Stimulated activated CD8-positive, alpha-beta memory T cell treated with anti-CD3 and anti-CD28 coated beads, Interleukin-4, amount 100 ng/mL, for 24 hours (primary cell): ENCODE measurements at places on chromosomes 6 and 20.

- no peak for DNase-seq
Measured at GRCh38 chr20:63366390-63367365, 5.5 kb upstream of the CHRNA4 start.

DNA sequence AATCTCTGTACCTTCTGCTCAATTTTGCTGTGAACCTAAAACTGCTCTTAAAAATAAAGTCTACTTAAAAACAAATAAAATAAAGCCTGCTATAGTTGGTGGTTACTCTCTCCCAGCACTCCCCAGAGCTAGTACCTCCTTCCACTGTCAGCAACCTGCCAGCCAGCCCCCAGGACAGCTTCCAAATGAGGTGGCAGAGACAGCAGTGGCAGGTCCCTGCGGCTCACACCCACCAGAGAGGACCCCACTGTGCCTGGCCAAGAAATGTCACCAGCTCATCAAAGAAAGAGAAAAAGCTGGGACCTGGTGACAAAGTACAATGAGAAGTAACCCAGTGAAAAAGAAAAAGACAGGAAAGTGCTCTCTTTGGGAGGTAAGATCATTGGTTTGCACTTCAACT is 15.2 kb downstream of the APMAP start:
- DNase-seq, result no peak

DNA sequence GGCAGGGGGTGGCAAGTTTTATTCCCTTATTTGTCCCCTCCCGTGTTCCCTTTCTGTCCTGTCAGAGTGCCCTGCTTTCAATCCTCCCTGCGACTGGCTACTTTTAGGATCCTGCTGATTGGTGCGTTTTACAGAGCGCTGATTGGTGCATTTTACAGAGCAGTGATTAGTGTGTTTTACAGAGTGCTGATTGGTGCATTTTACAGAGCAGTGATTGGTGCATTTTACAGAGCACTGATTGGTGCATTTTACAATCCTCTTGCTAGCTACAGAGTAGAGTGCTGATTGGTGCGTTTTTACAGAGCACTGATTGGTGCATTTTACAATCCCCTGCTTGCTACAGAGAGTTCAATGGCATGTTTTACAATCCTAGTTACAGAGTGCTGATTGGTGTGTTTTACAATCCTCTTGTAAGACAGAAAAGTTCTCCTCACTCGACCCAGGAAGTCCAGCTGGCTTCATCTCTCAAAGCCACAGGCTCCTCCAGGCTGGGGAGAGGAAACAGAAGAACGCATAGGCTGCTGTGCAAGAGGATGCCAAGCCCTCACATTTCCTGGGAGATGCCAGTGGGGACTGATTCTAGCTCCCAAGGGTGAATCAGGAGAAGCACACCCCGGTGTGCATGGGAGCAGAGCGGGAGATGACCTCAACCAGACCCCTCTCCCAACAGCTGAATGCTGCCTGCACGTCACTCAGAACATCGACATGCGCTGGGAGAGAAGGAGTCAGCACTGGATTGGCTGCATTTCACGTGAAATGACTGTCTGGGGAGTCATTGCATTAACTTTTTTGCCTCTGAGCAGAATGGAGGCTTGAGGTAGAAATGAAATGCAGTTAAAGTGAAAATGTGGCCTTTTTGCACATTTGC is 48.3 kb upstream of the SLC22A23 start:
- DNase-seq, result no peak

DNA sequence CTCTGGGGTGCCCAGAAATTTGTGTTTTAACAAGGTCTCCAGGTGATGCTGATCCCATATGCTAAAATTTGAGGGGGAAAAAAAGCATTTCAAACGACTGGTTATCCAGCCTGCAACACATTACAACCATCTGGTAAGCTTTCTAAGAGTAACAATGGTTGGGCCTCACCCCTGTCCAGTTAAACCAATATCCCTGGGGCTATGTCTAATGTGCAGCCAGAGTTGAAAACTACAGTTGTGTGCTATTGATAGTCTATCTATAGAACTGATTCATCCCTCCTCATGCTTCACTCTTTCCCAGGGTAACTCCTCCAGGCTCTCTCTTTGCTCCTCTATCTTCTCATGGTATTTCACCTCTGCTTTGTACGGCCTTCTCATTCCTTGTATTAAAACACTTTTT is 458.3 kb downstream of the MMUT start:
- no peak for DNase-seq

DNA sequence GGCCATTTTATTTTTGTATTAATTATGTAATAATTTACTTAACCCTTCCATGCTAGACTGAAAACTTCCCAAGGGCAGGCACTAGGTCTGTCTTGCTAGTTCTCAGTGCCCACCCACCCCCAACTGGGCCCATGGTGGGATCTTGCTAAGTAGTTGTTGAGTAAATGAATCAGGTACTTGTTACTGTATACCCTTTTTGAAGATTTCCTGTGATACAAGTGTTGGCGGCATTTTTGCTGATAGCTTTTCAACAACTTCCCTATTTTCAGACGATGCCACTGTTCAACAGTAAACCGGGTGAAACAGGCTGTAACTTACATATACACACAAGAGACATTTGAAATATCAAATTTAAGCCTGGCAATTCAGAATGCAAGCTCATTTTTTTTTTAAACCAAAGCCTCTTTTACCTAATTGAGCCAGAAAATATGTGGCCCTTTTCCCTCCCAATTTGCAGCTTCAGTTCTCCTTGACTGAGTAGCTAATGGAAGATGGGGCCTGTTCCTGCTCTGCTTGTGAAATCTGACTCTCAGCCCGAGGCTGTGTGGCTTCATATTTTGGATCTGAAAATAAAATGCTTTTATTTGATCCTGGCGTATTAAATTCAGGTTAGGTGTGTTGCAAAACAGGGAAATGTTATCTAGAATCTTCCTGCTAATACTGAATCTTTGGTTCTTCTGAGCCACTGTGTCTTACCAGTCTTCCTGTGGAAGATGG is 288.3 kb downstream of the NRN1 start:
- DNase-seq, result no peak

DNA sequence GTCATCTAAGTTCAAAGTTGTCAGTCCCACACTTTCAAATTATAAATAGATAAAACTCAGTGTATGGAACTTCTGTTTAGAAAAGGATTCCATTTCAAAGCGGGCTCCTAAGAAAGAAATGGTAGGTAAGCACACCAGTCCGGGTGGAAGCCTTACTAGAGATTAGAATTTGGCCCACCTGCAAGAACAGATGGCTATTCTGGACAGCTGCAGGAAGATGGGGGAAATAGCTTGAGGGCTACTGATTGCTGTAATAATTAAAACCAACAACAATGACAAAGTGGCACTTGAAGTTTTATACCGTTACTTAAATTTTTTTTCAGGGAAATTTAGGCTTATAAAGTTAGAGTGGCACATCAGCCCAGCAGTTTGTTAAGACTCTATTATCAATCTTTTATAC is 83.3 kb downstream of the HIVEP2 start:
- no peak for DNase-seq
